ENCODE measurements at places on chromosomes 3 and 15.

- no peak for DNase-seq
Measured at GRCh38 chr15:101308604-101309435, 13.8 kb upstream of the SNRPA1 start.

DNA sequence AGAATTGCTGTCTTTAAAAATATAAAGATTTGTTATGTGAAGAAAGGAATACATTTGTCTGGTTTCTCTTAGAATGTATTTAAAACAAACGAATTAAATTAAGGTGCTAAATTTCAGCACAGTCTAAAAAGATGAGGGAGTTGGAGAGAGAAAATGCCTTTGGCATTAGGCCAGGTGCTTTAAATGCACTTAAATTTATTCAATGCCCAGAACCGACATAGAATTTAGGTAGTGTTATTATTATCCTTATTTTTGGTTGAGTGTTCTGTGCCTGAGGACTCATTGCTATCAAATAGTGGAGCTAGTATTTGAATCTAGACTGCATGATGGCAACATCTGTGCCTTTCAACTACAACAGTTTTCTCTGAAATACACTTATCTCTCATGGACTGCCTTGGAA lies 287.5 kb downstream of the RBMS3 start:
- DNase-seq, result no peak

DNA sequence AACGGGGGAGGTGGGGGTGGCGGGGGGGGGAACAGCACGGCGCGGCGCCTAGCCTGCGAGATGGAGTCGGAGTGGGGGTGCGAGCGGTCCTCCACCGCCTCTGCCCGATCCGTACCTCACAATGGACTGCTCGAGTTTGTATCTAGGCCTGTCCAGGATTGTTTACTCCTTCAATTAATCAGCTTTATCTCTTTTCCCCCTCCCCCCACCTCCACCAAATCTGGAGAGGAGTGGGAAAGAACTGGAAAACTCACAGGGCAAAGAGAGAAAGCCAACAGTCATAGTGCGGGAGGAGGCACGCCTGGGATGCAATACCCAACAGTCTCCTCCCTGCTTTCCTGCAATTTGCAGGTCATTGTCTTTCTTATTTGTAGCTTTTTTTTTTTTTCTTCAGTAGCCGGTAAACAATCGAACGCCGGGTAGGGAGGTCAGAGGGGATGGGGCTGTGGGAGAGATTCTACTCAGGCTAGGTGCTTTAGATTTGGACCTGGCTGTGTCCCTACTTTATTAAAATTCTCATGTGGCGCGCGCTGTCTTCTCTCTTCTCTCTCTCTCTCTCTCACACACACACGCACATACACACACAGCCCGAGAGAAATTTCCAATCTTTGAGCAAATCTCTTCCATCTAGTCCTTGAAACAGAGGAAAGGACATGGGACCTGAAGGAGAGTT lies 6.9 kb upstream of the MEIS2 start:
- no peak for DNase-seq

DNA sequence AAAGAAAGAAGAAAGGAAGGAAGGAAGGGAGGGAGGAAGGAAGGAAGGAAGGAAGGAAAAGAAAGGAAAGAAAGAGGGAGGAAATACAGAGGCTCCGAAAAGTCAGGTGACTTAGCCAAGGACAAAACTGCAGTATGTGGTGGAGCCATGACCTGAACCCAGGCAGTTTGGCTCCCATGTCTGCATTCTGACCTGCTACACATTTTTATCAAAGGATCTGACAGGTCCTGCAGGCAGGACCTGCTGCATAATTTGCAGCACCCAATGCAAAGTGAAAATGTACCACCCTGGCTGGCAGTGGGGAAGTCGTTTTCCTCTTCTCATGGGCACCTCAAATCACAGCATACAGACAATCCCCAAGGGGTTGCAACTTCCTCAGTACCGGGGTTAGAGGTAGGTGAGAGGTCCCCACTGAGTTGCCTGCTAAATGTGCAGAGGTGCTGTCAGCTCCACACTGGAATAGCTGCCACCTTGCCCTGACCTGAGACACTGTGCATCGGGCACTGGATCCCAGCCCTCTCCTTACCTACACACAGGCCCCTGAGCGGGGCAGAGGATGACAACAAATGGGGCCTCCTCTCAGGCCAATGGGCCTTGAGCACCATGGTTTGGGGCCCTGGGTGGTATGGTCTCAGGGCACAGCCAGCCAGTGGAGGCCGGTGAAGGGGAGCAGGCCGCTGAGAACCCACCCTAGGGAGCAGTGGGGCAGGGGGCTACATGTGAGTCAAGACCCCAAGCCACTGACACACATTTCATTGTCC lies 175.1 kb downstream of the SHQ1 start:
- no peak for DNase-seq

DNA sequence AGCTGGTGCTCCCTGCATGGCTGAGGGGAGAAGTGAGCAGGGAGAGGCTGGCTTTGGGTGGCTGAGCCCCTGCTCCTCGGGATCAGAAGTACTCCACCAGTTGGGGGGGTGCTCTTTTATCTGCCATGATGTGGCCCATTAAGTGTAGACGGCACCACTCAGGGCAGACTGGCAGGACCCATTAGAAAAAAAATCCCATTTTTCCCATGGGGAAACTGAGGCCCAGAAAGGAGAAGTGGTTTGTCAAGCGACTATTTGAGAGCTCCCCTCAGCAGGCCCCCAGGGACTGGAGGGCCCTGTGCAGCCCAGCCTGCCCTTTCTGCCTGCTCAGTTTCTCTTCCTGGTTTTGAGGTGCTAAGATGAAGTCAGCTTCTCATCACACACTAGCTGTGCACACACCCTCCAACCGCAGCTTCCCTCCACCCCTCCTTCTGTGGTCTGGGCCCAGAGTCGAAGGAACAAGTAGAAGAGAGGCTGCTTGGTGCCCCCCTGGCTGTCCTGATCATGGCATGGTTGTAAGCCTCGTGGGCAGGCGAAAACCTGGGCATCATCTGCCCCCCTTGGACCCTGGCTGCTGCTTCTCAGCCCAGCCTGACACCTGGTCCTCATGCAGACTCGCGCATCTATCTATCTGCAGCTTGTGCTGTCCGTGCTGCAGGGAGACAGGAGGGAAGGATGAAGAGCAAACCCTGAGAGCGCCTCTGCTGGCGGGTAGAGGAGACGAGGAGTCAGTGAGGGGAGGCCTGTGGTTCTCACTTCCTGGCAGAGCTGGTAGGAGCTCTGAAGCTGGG lies 5.6 kb downstream of the CSK start:
- DNase-seq, result peak; percentile 94
